Uterus (tissue), 4 donors: ENCODE measurements at places on chromosomes 16 and 17. TPM values are rescaled to one million over a fixed set of nuclear protein-coding genes. Genes with fewer than 3 reads are reported as not detected.

The DUSP14 gene
- total RNA-seq: 70.0 TPM

DNA sequence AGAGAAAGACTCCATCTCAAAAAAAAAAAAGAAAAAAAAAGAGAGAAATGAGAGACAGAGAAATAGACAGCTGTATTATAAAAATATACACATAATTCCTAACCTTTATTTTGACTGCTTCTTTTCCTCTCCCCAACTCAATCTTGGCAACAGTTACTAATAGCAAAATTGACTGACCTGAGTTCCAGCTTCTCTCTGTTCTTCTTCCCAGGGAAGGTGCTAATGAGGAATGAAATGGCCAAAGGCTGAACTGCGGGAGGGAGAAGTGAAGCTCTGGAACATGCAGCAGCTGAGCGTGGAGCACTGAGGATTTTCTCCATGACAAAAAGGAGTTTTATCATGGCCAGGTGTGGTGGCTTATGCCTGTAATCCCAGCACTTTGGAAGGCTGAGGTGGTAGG is 25.2 kb upstream of the PRKCA start:
- DNase-seq: no peak

DNA sequence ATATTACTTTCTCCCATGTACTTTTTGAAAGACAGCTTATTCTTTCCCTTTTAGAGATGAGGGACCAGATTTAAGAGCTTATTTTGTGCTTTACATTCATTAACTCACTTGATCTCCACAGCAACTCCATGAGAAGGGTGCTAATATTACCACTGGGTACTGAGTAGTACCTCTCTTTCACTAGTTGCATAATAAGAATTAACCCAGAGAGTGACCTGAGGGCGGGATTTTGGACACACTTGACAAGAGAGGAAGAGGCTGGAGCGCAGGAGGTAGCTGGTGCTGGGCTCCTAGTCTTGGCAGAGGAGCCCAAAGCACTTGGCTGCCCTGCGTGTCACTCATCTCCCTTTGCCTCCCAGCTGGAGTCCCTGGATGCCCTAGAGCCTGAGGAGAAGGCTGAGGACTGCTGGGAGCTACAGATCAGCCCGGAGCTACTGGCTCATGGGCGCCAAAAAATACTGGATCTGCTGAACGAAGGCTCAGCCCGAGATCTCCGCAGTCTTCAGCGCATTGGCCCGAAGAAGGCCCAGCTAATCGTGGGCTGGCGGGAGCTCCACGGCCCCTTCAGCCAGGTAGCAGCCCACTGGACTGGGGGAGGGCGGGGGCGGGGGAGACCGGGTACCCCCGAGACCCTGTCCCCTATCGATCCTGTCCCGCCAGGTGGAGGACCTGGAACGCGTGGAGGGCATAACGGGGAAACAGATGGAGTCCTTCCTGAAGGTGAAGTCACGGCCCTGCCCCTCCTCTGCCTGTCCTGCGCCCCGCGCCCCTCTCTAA is 1.7 kb upstream of the MAZ start:
- peak; percentile 58 for DNase-seq

- peak; percentile 29 for DNase-seq
Measured at GRCh38 chr16:12303653-12304052, 327.1 kb downstream of the SNX29 start.

The GGA3 gene
- 58.7 TPM for total RNA-seq

DNA sequence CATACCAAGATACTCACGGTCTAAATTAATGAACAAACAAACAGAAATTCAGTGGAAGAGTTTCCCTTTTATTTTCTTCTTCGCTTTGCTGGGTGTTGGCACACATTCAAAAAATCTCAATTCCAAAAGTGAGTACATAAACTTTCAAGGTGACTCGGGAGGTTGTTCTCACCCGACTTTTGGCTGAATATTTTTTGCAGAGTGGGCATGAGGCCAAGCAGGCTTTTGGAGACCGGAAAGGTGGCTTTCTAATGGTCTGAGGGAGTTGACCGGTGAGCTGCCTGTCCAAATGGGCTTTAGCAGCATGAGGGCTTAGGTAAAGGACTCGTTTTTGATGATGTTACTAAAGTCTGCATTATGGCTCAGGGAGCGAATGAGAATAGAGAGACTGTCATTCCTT is 318.7 kb downstream of the CPPED1 start:
- no peak for DNase-seq

DNA sequence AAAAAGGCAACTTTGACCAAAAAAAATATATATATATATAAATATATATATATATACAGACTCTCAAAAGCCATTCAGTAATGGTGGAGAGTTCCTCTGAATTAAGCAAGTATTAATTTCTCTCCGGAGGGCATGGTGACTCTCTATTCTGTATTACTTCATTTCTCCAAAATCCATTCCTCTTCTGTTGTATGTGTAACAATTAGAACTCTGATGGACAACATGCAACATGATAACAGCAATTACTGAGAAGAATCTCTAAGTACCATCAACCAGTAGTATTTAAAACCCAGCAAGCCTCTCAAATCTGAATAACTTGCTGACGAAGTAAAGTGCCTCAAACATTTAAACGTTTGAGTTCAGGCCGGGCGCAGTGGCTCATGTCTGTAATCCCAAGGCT is 2.3 kb downstream of the GRB2 start:
- no peak for DNase-seq

DNA sequence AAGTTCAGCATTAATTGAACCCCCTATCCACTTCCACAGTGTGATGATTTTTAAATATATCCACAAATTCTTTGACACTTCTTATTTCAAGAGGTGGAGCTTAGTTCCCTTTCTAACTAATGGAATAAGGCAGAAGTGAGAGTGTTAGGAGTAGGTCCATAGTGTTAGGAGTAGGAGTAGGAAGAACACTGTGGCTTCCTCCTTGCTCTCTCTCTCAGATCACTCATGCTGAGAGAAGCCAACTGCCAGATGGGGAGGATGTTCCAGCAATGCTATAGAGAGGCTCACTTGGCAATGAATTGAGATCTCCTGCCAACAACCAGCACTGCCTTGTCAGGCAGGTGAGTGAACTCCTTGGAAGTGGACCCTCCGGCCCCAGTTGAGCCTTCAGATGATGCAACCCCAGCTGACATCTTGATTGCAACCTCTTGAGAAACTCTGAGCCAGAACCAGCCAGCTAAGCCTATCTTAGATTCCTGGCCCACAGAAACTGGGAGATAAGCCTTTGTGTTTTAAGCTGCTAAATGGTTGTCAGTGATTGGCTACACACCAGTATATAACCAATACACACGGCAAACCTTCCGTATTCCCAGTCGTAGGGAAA is 44.3 kb downstream of the SPECC1 start:
- no peak for DNase-seq

The C16orf78 gene
- not detected for total RNA-seq

GRCh38 chr17:82113941-82114340 is 15.9 kb upstream of the FASN start:
- no peak for DNase-seq

- no peak for DNase-seq
Measured at GRCh38 chr17:683499-684254, 31.0 kb downstream of the VPS53 start.

- no peak for DNase-seq
Measured at GRCh38 chr16:70747703-70748631, 53.0 kb downstream of the VAC14 start.

The KRTAP16-1 gene
- not detected for total RNA-seq

The ZFP3 gene
- 2.6 TPM for total RNA-seq

DNA sequence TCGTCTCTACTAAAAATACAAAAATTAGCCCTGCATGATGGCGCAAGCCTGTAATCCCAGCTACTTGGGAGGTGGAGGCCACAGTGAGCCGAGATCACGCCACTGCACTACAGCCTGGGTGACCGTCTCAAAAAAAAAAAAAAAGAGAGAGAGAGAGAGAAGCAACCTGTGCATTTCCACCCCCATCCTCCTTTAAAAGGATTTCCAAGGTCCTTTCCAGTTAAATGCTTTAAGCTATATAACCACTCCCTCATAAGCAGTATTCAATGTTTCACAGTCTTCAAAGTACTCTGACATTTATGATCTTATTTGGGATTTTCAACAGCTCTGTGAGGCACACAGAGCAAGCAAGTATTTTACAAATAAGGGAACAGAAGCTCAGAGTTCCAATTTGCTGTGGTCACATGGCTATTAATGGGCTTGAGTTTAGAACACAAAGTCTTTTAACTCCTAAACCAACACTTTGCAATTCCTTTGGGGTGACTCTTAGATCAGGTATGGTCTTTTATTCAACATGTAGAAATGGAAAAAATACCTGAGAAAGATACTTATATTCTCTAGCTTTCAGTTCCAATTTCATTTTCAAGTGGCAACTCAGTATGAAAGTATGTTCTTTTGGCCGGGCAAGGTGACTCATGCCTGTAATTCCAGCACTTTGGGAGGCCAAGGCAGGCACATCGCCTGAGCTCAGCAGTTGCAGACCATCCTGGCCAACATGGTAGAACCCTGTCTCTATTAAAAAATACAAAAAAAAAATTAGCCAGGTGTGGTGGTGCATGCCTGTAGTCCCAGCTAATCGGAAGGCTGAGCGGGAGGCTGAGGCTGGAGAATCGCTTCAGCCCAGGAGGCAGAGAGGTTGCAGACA is 31.3 kb downstream of the SPOP start:
- DNase-seq: peak; percentile 47

DNA sequence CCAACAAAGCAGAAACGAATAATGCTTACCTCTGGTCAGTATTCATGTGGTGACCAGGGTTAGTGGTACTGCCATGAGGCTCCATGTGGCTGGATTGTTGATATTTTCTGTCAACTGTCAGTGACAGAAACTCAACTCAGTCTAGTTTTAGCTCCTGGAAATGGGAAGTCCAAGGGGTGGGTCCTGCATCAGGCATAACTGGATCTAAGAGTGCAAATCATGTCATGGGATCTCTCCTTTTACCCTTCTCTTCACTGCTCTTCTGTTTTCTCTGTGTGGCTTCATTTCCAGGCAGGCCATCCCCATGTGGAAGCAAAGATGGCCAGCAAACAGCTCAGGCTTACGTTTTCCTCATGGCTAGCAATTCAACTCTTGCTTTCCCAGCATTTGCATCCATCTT is 39.0 kb upstream of the DHX40 start:
- DNase-seq: no peak

- DNase-seq: no peak
Measured at GRCh38 chr16:27400751-27401620, 988 bp upstream of the IL21R start.

GRCh38 chr17:35377706-35378105 is 4.3 kb upstream of the SLFN11 start:
- no peak for DNase-seq

The EVPLL gene
- total RNA-seq: not detected

DNA sequence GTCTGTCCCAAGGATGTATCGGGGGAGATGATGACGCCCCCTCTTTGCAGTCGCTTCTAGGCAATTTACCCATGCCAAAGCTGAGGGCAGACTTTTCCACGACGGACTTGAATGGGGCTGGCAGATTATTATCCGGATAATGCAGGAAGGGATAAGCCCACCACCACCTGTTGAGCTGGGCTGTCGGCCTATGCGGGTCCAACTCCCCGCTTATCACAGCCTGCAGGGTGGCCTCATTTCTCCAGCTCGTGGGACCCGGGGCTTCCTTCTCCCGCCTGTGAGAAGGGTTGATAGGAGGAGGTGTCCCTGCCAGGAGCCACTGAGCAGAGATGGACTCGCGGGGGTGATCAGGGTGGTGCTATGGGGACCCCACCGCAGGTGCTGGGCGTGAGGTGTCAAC is 559 bp downstream of the CACNG5 start:
- no peak for DNase-seq

The KRTAP9-2 gene
- total RNA-seq: not detected

The PRDM7 gene
- 0.35 TPM for total RNA-seq

GRCh38 chr17:17698869-17699351 is 17.7 kb downstream of the RAI1 start:
- peak; percentile 69 for DNase-seq

GRCh38 chr16:57528499-57529390 is 7.6 kb downstream of the CCDC102A start:
- peak; percentile 17 for DNase-seq

- no peak for DNase-seq
Measured at GRCh38 chr17:9235346-9235745, 214.0 kb downstream of the NTN1 start.
